Renal cortical epithelial cell (primary cell): ENCODE measurements at places on chromosomes 2 and 18. TPM values are rescaled to one million over a fixed set of nuclear protein-coding genes. Genes with fewer than 3 reads are reported as not detected.

Gene PIKFYVE
- total RNA-seq: 16.3 and 40.8 TPM in 2 replicates

Gene MTCL1
- 35.6 and 107 TPM in 2 replicates for total RNA-seq

Gene COL3A1
- total RNA-seq: 1.6 and 18.2 TPM in 2 replicates

Gene RUFY4
- total RNA-seq: not detected in 2 replicates

Gene PPP1R1C
- 1.9 and 3.5 TPM in 2 replicates for total RNA-seq

Gene SMAD7
- 46.2 and 71.3 TPM in 2 replicates for total RNA-seq

Gene FAM161A
- 0.69 and 3.3 TPM in 2 replicates for total RNA-seq

Gene KIF5C
- 0.69 and 2.1 TPM in 2 replicates for total RNA-seq
